ENCODE measurements at places on chromosomes 11 and 22.
A peak's percentile ranks its signal among the peaks of the same experiment; 100 is the strongest.

GRCh38 chr11:83648610-83649527 is 362.7 kb upstream of the CCDC90B start:
- no peak for DNase-seq

- DNase-seq = no peak
These were observed 56.8 kb downstream of the IGLL5 start for GRCh38 chr22:22944268-22944985.

- DNase-seq = no peak
These were observed 118.9 kb downstream of the MSANTD4 start for GRCh38 chr11:105903113-105903512.

DNA sequence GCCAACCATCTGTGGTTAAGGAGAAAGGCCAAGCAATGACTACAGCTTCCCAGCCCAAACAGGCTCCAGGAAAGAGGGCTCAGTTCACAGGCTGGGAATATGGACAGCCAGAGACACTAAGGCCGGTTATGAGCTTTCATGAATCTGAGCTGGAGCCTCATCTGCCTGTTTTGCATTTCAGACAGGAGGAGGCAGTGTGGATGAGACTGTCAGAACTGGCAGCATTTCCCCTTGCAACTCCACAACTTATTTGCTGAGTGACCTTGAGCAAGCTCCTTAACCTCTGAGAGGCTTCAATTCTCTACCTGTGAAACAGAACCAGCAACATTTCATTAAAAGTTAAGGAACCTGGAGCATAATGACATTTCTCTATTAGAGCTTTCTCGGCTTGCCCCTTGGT is 264.0 kb downstream of the ETS1 start:
- peak; percentile 14 for DNase-seq

GRCh38 chr11:62493801-62494200 is 52.8 kb downstream of the AHNAK start:
- peak; percentile 35 for DNase-seq
